ENCODE measurements at places on chromosomes 6 and 20.
A peak's percentile ranks its signal among the peaks of the same experiment; 100 is the strongest.

DNA sequence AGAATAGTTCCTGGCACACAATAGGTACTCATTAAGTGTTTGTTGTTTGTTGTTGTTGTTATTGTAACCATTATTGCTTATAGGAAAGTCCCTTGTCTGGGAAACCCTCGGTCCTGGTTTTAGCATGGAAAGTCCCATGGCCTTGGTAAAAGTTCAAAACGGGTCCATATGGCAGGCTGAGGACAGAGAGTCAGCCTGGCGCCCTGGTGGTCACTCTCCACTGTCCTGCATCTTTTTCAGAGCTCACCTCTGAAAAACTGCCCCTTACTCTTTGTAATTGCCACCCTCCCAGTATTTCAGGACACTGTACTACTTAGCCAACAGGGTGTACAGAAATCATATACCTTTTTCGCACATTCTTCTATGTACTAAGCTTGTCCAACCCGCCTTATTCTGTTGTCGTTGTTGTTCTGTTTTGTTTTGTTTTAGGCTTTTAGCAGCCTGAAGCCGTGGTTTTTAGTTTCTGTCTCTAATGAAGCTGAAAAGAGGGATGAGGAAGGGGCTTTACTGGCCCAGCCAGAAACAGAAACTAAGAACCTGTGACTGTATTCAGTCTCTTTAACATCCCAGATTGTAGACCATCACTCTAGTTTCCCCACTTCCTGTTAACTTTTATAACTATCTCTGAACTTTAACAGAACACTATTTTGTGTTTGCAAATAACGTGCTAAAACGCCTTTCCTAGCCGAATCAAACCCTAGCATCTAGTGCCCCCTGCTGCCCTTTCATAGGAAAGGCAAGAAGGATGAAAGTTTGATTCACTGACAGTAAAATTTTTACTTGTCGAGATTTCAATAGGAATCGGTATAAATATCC, 7.6 kb upstream of the TMEM14A start:
- DNase-seq, result peak; percentile 61

GRCh38 chr20:43513372-43513930, 6.0 kb downstream of the L3MBTL1 start:
- DNase-seq, result no peak

DNA sequence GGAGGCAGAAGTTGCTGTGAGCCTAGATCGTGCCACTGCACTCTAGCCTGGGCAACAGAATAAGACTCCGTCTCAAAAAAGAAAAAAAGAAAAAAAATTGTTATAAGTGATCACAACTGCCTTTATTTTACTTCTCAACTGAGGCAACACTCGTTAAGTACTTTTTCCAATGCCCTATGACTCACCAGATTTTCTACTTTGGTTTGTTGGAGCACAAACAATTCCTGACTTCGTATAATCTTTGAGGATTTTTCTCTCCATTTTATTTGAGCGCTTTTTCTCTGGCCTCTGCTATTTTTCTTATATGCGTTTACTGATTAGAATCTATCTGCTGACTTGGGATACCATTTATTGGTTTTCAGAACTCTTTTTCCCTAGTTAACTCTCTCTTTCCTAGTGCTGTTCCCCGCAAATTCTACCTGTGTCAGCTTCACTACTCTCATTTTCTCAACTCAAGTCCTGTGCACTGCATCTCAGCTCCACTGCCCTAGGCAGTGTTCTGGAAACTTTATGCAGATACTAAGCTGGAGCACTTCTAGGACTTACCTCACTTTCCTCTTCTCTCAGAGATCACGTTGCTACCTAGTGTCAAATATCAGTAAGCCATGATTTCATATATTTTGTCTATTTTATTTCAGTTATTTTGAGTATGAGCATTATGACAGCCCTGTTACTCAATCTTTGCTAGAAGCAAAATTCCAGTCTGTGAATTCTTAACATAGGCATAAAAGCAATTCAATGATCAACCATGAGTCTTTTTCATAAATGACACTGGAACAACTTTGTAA, 1120.1 kb upstream of the CITED2 start:
- no peak for DNase-seq

- DNase-seq, result peak; percentile 82
Measured at GRCh38 chr6:298233-299103, 6.2 kb downstream of the DUSP22 start.

DNA sequence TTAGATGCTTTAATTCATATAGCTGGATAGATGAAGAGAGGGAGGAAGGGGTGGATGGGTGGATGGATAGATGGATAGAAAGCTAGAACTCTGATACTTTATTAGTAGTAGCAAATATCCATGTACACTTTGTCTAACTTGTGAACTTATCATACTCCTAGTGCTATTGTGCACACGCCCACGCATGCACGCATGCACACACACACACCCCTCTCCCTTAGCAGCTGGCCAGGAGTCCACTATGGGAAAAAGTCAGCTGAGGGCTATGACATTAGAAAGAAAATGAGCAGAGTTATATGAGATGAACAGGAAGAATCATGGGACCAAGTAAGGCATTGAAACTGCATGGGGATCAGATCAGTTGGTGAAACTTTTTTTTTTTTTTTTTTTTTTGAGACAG, 28.6 kb downstream of the TAB2 start:
- DNase-seq, result no peak

- no peak for DNase-seq
Measured at GRCh38 chr6:93721386-93722048, 302.2 kb upstream of the EPHA7 start.

DNA sequence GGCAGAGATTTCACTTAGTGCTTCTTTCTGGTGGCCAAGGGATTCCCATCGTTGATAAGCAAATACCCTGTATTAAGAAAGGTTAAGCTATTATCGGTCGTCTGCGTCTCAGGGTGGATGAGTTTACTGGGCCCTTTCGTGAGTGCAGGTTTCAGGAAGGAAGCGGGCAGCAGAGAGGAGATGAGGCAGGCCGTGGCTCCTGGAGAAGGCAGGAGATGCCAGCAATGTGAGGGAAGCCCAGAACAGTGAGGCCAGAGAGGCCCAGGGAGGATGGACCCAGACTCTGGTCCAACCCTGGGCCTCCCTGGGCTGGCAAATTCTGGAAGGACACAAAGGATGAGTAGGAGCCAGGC, 11.2 kb downstream of the TFEB start:
- no peak for DNase-seq

All from inflammatory macrophage treated with lipopolysaccharide for 1 hour (primary cell).